ENCODE measurements at places on chromosomes 4 and X.

DNA sequence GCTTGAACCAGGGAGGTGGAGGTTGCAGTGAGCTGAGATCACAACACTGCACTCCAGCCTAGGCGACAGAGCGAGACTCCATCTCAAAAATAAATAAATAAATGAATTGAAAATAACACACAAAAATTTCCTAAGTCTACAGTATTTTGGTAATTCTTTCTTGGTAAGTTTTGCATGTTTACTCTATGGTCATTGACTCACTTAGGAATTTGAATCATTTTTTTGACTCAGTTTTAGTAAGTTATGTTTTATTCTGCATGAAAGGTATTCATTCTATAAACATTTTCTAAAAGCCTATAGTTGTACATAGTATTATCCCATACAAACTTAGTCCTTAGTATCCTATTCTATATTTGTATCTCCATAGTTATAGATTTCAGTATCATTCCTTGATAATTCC lies 772.9 kb upstream of the SLIT2 start:
- DNase-seq = peak; percentile 29

DNA sequence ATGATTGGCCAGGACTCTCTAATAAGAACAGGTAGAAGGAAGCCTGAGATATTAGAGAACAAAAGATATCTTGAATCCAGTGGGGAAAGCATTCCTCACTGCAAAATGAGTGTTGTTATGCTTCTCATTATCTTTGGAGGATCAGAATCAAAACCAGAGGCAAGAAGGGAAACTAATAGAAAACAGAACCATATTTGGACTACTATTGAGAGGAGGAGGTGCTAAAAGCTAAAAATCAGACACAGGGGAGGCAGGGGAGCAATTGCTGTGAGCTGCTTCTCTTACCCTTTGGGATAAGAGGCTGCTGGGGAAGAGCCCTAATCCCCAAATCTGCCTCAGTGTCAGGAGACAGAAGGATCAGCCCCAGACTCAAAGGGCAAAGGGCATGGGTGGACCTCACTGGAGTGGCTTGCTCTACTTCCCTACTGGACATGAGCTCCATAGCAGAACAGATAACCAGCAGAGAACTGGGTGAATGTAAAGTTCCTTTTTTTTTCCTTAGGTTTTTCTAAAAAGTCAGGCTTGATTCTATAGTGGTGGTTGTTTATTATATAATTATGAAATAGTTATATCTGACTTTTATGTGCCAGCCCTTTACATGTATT lies 60.1 kb downstream of the SEPTIN11 start:
- DNase-seq = no peak

GRCh38 chr4:38367642-38368174 lies 296.3 kb upstream of the KLF3 start:
- no peak for DNase-seq

GRCh38 chr4:122810669-122811068 lies 16.0 kb upstream of the FGF2 start:
- DNase-seq = no peak

- no peak for DNase-seq
Measured at GRCh38 chr4:15004739-15005301, 2.5 kb downstream of the CPEB2 start.

DNA sequence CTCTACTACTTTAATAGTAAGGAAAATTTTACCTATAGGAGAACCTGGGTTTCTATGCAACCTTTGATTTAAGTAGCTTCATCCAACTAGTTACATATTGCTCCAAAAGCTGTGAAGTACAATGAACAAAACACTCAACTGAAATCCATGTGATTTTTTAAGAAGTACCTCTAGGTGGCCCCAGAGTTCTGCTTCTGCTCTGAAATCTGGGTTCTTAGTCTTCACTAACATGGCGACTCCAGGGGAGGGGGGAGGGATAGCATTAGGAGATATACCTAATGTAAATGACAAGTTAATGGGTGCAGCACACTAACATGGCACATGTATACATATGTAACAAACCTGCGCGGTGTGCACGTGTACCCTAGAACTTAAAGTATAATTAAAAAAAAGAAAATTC lies 73.4 kb upstream of the MAGEB2 start:
- no peak for DNase-seq

- DNase-seq = no peak
Measured at GRCh38 chr4:168843635-168844034, 166.4 kb downstream of the CBR4 start.

DNA sequence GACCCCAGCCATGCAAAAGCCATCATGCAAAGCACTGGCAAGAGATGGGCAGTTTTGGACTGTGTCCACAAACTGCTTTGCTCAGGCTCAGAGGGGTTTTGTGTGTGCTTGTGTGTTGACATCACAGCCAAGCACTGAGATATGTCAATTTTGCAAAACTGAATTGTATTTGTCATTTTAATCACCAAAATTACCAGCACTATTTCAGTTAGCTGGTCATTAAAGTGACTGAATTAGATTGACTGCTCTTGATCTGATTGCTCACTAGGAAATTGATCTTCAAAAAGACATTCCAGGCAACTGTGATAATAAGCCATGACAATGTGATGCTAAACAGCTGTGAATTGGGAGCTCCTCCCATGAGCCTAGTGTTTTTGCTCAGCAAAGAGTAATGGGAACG lies 337.3 kb upstream of the GNPDA2 start:
- no peak for DNase-seq

DNA sequence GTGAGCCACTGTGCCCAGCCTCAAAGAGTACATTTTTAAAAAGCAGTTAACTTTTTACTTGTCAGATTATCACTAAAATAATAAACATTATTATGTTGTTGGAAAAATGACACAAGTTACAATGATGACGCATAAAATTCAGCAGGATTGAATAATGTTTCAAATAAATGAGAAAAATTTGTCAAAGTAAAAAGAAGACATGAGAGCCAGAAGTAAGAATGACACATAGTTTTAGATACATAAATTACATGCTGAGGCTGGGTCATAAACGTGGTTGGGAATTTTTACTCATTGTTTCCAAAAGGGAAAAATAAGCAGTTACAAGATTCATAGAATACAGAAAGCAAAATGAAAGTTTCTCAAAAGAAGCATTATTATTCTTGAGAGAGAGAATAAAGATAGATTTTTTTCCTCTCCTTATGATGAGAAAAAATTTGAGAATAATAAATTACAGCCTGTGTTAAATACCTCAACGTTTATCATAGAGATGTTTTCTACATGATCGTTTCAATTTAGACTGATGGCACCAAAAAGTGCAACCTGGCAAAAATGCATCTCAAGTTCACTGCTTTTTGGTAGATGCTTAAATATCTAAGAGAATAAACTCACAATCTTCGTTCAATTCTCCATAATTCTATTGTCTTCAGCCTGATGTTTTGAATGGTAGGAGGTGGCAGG lies 40.4 kb downstream of the GUCY1B1 start:
- no peak for DNase-seq

DNA sequence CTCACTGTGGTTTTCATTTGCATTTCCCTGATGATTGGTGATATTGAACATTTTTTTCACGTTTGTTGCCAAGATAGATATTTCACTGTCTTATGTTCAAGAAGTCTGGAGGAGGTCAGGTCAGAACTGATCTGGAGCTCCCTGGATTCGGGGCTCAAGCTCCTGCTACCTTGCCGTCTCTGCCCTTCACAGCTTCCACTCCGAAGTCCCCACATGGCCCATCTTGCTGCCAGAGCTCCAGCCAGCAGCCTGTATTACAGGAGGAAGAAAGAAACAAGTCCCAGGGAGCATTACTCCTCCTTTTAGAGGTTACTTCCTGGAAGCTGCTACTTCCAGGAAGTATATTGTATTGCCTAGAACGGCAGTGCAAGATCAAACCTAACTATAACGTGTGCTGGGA lies 17.9 kb upstream of the CDKN2AIP start:
- DNase-seq = no peak

DNA sequence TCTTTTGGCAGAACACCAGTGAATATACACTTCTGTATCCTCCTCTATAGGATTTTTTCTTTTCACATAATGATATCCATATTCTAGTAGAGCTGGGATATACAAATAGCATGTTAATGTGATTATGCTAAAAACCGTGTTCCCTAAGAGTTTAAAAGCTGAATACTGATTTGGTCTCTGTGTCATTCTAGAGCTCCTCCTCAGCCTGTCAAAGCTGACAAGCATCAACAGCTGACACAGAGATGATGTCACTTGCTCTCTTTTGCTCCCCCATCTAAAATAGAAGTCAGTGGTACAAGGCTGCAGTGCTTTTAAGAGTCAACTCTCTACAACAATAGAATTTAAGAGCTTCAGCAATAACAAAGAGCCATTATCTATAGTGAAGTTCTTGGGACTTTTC lies 17.1 kb upstream of the HERC3 start:
- DNase-seq = no peak

DNA sequence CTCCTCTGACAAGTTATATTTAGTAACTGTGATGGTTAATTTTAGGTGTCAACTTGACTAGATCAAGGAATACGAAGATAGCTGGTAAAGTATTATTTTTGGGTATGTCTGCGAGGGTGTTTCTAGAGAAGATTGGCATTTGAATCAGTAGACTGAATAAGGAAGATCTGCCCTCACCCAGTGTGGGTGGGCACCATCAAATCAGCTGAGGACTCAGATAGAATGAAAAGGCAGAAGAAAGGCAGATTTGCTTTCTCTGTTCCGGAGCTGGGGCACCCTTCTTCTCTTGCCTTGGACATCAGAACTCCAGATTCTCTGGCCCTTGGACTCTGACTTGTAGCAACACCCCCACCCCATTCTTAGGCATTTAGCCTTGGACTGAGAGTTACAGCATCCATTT lies 981.6 kb downstream of the CCSER1 start:
- DNase-seq = no peak

- no peak for DNase-seq
Measured at GRCh38 chr4:83546786-83547185, 10.9 kb downstream of the GPAT3 start.

DNA sequence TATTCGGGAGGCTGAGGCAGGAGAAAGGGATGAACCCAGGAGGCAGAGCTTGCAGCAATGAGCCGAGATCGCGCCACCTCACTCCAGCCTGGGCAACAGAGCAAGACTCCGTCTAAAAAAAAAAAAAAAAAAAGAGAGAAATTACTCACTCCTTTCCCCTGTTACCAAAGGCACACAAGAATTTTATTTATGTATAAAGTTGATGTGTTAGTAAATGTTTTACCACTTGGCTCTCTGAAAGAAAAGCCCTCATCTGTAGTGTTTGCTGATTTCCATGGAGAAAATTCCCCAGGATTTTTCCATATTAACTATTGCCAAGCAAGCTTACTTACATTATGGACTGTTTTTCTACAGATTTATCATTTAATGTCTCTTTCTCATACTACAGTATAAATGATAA lies 142.1 kb upstream of the PABPC4L start:
- DNase-seq = no peak

- DNase-seq = no peak
Measured at GRCh38 chr4:106502106-106502699, 133.6 kb upstream of the GIMD1 start.

- no peak for DNase-seq
Measured at GRCh38 chr4:121243485-121243884, 79.4 kb upstream of the TNIP3 start.

- DNase-seq = no peak
Measured at GRCh38 chrX:131577999-131578734, 34.3 kb downstream of the OR13H1 start.

DNA sequence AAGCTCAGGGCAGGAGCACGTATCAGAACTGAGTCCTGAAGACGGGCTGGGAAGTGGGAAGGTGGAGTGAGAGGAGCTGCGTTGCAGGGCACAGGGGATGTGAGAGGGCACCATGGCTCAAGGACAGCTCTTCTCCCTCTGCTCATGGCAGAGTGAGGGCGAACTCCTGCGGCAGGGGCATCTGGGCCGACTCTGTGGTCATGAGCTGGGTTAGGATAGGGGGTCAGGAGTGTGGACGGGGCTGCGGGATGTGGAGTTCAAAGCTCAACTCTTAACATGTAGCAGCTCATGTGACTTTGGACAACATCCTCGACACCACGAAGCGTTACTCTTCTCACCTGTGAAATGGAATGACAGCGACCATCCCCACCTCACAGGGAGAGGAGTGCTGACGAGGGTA lies 19.4 kb upstream of the SORCS2 start:
- no peak for DNase-seq

- DNase-seq = no peak
Measured at GRCh38 chr4:5399790-5400421, 308.5 kb downstream of the EVC2 start.

DNA sequence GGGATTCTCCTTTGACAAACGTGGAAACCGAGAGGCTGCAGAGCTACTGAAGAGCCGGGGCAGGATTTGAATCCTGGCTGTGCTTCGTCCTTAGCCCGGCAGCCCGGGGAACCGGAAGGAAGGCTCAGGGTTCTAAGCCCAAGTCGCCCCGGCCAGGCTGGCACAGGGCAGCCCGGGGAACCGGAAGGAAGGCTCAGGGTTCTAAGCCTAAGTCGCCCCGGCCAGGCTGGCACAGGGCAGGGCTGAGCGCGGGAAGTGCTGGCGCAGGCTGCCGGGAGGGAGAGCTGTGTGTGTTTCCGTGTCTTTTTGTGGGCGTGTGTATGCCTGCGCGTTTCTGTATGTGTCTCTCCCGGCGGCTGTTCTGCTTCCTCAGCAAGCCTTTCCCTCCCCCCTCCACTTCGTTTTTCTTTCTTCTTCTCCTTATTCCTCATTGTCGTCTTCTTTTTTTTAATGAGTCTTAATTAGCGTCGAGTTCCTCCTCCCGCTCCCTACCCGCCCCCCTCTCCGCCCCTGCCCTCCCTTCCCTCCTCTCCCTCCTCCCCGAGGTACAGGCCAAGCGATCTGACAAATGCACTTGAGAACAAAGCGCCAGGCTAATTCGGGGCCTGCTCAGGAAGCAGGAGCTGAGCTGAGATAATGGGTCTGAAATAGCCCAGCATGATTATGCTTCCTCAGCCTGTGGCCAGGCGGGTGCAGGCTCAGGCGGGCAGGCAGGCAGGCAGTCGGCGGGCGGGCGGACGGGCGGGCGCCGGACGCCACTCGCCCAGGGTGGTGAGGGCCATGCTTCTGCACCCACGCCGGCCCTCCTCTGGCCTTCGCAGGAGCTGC lies 65.9 kb downstream of the EFNB1 start:
- no peak for DNase-seq

DNA sequence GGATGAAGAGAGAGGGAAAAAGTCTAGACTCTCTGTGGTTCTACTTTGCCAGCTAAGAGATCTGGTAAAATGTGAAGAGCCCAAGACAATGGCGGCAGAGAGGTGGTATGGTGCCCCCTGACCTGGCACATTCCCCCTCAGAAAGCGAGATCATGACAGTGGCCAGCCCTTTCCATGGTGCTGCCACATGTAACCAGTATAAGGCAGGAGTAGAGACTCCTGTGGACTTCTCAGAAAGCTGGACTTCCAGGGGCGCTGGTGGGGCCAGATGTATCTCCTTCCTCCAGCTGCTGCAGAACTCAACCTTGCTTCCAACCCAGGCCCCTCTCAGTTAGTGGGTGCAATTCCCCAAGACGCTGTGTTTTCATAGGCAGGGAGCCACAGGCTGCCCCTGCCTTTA lies 9.6 kb downstream of the CTAG1A start:
- no peak for DNase-seq

Measured in AG04449 (cell line).